Endothelial cell of umbilical vein (primary cell): ENCODE measurements at places on chromosomes 3 and 15. TPM values are rescaled to one million over a fixed set of nuclear protein-coding genes. Genes with fewer than 3 reads are reported as not detected.

The TLR9 gene
- 0.07 TPM in 1 of 2 replicates, not detected in the other for total RNA-seq

The NR2F2 gene
- total RNA-seq: 153 and 182 TPM in 2 replicates

The KBTBD13 gene
- not detected in 2 replicates for total RNA-seq

The GPR62 gene
- 0.15 TPM in 1 of 2 replicates, not detected in the other for total RNA-seq

The RASL12 gene
- not detected in 2 replicates for total RNA-seq

The PRR23E gene
- total RNA-seq: not detected in 2 replicates

The SPPL2A gene
- total RNA-seq: 80.1 and 88.7 TPM in 2 replicates
